ENCODE measurements at places on chromosomes 1 and 21. TPM values are rescaled to one million over a fixed set of nuclear protein-coding genes. Genes with fewer than 3 reads are reported as not detected.
A peak's percentile ranks its signal among the peaks of the same experiment; 100 is the strongest.

DNA sequence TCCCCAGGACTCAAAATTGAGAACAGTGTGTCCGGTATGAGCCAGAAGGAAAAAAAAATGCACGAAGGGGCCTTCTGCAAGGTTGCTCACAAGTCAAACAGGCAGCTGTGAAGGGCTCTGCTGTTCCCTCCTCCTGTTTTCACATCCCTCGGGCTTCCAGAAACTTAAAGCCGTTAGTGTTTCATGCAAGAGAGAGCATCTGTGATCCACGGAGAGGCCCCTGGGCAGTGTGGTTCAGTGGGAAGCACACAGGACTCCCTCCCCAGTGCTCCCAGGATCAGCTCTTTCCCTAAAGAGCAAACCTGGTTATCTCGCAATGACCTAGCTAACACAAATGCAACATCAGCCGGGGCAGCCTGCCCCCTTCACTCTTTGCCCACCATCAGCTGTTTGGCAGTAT, 2.9 kb upstream of the MATN1 start:
- H3K27me3 ChIP-seq = no peaks in the 10 kb centered on the region
- no peaks in the 10 kb centered on the region for H3K36me3 ChIP-seq
- H3K27ac ChIP-seq = no peak overlapping the region
- H3K4me1 ChIP-seq = peaks cover 10% of the 10 kb centered on the region

DNA sequence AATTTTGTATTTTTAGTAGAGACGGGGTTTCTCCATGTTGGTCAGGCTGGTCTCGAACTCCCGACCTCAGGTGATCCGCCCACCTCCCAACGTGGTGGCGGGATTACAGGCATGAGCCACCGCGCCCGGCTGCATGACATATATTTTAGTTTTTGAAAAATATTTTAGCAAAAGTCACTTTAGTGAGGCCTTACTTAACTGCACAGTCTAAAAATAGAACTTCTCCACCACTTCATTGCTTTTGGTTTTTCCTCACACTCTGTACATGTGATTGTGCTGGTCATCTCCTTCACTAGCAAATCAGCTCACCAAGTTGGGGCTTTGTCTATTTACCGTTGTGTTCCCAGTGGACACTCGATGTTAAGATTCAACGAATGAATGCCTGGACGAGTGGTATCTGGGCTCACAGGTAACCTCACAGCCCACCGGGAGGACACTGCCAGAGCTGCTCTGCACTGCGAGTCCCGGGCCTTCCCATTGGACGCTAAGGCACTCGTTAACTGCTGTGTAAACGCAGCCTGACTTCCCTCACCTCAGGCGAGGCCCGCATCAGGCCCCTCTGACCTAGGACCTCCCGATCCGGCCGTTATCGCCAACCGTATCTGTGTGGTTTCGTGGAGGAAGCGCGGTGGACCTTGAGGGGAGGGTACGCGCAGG, 14.0 kb upstream of the ZNF692 start:
- peaks cover 21% of the 10 kb centered on the region for H3K4me1 ChIP-seq
- H3K27me3 ChIP-seq = no peaks in the 10 kb centered on the region
- H3K36me3 ChIP-seq = peaks cover 5% of the 10 kb centered on the region

GRCh38 chr1:65011983-65012382, 45.6 kb upstream of the JAK1 start:
- peak; percentile 81 for DNase-seq
- H3K4me3 ChIP-seq = peak overlapping the region; percentile 61
- peaks cover 43% of the 10 kb centered on the region for H3K4me1 ChIP-seq

DNA sequence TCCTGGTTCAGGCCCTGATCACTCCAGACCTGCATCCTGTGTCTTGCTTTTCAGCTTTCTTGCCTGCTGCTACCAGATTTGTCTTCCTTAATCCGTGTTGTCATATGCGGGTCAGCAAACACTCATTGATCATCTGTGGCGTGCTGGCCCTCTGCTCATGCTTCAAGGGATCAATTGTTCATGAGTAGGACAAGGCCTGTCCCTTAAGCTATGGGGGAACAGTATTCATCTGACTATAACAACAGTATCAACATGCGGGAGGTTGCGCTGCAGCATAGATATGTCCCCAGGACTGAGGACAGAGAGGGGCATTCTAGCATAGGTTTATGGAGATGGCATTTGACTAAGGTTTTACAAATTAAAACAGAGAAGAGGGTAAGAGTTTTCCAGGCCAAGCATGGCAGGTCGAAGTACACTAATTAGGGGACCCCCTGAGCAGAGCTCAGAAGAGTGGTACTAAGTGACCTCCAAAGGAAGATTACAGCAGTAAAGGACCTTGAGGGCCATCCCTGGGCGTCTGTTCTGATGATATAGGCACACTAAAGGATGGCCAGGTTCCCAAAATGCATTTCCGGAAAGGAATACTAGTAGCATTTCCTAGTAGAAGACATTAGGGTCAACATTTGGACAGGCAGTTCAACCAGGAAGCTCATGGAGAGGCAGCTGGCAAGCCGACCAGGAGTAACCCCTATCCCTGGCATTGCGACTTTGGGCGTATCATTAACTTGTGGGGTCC, 811 bp upstream of the ZNF672 start:
- peaks cover 12% of the 10 kb centered on the region for H3K4me1 ChIP-seq
- no peak for DNase-seq
- H3K36me3 ChIP-seq = no peaks in the 10 kb centered on the region

The TLCD4 gene
- total RNA-seq = not detected

GRCh38 chr1:155206891-155207805, 549 bp downstream of the THBS3 start:
- H3K4me1 ChIP-seq = peaks cover 23% of the 10 kb centered on the region
- peak overlapping the region; percentile 62 for H3K4me3 ChIP-seq
- peak; percentile 85 for DNase-seq
- H3K36me3 ChIP-seq = no peaks in the 10 kb centered on the region

The TESK2 gene
- total RNA-seq = 2.4 TPM

DNA sequence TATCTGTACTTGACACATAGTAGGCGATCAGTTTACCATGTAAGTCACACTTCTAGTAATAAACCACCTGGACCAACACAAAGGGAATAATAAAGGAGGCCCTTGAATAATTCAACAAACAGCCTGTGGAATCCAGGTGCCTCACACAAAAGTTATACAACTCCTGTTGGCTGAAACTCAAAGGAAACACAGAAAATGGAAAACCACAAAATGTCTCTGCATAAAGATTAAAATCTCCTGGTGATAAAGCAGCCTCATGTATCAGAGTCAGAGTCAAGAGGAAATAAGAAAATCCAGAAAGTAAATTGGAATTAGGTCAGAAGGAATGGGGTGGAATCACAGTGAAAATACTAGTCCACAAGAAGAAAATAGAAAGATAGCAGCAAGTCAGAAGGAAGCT, 592.5 kb downstream of the NPHP4 start:
- H3K27me3 ChIP-seq = peaks cover 5% of the 10 kb centered on the region
- H3K27ac ChIP-seq = no peak overlapping the region
- no peaks in the 10 kb centered on the region for H3K36me3 ChIP-seq
- no peak for DNase-seq

The TNNI3K gene
- total RNA-seq = not detected

DNA sequence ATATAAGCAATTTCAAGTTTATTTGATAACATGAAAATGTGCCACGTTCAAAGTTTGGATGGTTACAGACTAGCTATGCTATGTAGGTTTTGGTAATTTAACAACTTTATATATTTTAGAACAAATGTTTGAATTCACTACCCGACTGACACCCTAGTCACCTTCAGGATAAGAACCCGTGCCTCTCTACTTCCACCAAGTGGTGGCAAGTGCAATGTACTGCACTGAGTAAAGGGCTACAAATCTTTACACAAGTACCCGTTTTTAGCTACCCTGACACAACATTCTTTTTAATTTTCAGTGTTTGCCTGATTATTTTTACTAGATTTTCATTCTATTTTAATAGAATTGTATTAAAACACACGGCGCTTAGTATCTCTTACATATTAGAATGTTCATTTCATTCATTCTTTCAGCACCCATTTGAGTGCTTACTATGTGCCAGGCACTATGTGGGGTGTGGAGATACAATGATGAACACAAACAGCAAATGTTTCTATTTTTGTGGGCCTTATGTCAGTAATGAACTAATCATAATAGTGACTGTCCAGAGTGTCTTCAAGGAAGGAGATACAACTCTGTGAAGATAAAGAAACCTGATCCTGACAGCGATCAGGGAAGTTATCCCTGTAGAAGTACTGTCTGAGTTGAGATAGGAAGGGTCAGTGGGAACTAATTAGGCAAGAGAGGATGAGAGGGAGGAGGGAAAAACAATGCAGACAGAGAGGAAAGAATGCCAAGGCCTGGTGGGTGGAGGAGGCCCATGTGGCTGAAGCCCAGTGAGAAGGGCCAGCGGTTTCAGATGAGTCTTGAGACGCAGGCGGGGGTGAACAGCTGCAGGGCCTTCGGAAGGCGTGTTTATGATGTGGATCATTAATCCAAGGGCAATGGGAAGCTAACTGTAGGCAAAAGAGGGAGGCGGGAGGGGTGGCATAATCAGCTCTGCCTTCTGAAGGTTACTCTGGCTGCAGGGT, 3.8 kb downstream of the LCA5L start:
- H3K27ac ChIP-seq = no peak overlapping the region
- H3K4me3 ChIP-seq = no peak overlapping the region
- peaks cover 15% of the 10 kb centered on the region for H3K4me1 ChIP-seq
- DNase-seq = no peak

DNA sequence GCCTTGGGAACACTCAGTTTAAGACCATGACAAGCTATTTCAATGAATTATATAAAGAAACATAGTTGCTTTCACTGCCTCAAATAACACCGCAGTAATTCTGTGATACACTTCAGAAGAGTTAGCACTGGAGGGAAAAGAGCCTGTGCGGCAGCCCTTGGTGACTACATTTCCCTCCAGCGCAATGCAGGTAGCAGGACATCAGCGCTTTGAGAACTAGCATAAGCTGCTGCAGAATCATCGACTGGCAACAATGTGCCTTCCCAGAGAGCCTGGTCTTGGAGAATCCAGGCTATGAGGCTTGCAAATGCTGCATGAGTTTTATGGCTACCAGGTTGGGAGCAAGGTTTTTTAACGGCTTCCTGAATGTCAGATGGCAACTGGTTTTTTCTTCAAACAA, 7.5 kb downstream of the NRIP1 start:
- H3K4me3 ChIP-seq = peak overlapping the region; percentile 13
- no peaks in the 10 kb centered on the region for H3K27me3 ChIP-seq
- no peak overlapping the region for H3K27ac ChIP-seq
- H3K4me1 ChIP-seq = peaks cover 53% of the 10 kb centered on the region
- no peaks in the 10 kb centered on the region for H3K36me3 ChIP-seq
- DNase-seq = no peak

- no peak overlapping the region for H3K4me3 ChIP-seq
- peaks cover 4% of the 10 kb centered on the region for H3K36me3 ChIP-seq
Measured at GRCh38 chr1:169802888-169803287, 8.2 kb upstream of the METTL18 start.

The UBASH3A gene
- total RNA-seq = 9.2 TPM

DNA sequence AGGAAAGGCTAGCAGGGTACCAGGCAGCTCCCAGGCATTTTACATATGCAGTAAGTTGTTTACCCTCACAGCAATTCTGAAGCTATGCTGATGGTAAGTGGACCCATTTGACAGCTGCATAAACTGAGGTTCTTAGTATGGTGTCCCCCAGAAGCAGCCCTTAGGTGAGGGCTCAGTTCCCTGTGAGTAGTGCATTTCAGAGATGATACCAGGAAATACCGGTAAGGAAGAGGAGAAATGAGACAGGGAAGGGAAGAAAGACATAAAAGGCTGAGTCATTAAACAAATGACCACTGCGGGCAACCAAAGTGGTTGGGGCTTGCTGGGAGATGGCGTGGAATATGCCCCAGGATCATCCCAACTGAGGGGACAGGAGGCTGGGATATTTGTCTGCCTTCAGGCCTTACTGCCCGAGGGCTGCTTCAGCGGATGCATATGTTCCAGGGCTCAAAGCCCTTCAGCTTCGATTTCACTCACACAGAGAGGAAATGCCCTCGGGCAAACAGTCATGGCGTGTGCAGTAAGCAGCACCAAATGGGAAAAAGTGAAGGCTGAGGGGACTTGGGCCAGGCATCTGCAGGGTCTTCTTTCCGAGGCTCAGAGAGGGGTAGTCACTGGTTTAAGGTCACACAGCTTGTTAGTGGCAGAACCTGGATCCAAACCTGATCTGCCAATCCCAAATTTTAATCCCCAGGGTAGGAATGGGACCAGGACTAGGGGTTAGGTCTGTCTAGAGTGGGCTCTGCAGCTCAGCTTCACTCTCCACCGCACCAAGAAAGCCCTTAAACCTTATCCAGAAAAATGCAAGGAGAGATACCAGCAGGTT, 133.7 kb upstream of the RUNX3 start:
- H3K36me3 ChIP-seq = no peaks in the 10 kb centered on the region
- peak overlapping the region; percentile 69 for H3K4me3 ChIP-seq

- H3K27me3 ChIP-seq = peaks cover 7% of the 10 kb centered on the region
- DNase-seq = no peak
- peaks cover 5% of the 10 kb centered on the region for H3K36me3 ChIP-seq
- no peak overlapping the region for H3K4me3 ChIP-seq
Measured at GRCh38 chr1:66403007-66403731, 130.8 kb upstream of the SGIP1 start.

- no peaks in the 10 kb centered on the region for H3K27me3 ChIP-seq
- no peak for DNase-seq
- H3K4me1 ChIP-seq = peaks cover 15% of the 10 kb centered on the region
Measured at GRCh38 chr1:110205591-110206155, 4.4 kb upstream of the KCNC4 start.

- H3K4me1 ChIP-seq = no peaks in the 10 kb centered on the region
- H3K36me3 ChIP-seq = no peaks in the 10 kb centered on the region
- no peak overlapping the region for H3K4me3 ChIP-seq
- H3K27ac ChIP-seq = no peak overlapping the region
- peaks cover 19% of the 10 kb centered on the region for H3K27me3 ChIP-seq
- DNase-seq = no peak
Measured at GRCh38 chr1:22248746-22249145, 105.8 kb upstream of the WNT4 start.

DNA sequence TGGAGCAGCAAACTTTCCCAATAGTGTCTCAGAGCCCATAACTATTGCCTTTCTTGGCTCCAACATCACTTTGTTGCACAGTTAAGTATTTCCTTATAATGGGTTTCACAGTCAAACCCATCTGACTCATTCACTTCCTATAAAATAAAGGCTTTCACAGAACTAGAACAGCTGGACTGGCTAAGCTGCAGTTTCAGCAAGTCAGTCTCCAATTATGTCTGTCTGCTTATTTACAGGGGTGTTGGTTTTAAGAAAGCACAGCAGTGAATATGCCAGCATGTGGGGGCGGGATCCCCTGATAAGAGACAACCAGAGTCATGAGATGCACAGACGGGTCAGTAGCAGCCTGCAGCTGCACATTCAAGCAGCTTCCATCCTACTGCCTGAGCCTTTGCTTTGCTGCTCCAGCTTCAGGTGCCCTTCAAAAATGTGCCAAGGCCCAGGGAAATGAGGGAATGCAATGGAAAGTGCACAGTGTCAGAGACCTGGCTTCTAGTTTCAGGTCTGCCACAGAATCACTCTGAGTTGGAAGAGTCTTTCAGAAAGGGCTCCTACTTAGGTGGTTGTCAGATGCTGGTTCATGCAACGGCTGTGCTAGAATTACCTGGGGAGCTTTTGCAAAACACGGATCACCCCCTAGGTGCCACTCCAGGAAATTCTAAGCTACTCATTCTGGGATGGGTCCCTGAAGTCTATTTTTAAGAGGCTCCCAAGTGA, 24.8 kb downstream of the RNF19B start:
- peaks cover 44% of the 10 kb centered on the region for H3K36me3 ChIP-seq
- DNase-seq = peak; percentile 79
- H3K27ac ChIP-seq = peak overlapping the region; percentile 97
- peak overlapping the region; percentile 81 for H3K4me3 ChIP-seq
- no peaks in the 10 kb centered on the region for H3K27me3 ChIP-seq
- peaks cover 60% of the 10 kb centered on the region for H3K4me1 ChIP-seq

The RGS18 gene
- total RNA-seq = 4.0 TPM

- DNase-seq = no peak
- H3K27me3 ChIP-seq = peaks cover 2% of the 10 kb centered on the region
- no peaks in the 10 kb centered on the region for H3K36me3 ChIP-seq
- peaks cover 17% of the 10 kb centered on the region for H3K4me1 ChIP-seq
- H3K4me3 ChIP-seq = no peak overlapping the region
- H3K27ac ChIP-seq = no peak overlapping the region
Measured at GRCh38 chr1:173044656-173045055, 6.1 kb downstream of the TNFSF18 start.

The S100A8 gene
- total RNA-seq = 1.8 TPM

Measured in natural killer cell treated with Interleukin-12 subunit alpha and Interleukin-12 subunit beta and Interleukin-15 and Interleukin-18, amount 100 ng/mL, for 72 hours (primary cell).